B cell (primary cell): ENCODE measurements at places on chromosomes 5 and 9. TPM values are rescaled to one million over a fixed set of nuclear protein-coding genes. Genes with fewer than 3 reads are reported as not detected.

- H3K36me3 ChIP-seq = no peaks in the 10 kb centered on the region
- H3K4me3 ChIP-seq = no peak overlapping the region
- H3K27ac ChIP-seq = no peak overlapping the region
- DNase-seq = no peak
- no peaks in the 10 kb centered on the region for H3K27me3 ChIP-seq
Measured at GRCh38 chr5:168992687-168993086, 308.3 kb downstream of the SLIT3 start.

DNA sequence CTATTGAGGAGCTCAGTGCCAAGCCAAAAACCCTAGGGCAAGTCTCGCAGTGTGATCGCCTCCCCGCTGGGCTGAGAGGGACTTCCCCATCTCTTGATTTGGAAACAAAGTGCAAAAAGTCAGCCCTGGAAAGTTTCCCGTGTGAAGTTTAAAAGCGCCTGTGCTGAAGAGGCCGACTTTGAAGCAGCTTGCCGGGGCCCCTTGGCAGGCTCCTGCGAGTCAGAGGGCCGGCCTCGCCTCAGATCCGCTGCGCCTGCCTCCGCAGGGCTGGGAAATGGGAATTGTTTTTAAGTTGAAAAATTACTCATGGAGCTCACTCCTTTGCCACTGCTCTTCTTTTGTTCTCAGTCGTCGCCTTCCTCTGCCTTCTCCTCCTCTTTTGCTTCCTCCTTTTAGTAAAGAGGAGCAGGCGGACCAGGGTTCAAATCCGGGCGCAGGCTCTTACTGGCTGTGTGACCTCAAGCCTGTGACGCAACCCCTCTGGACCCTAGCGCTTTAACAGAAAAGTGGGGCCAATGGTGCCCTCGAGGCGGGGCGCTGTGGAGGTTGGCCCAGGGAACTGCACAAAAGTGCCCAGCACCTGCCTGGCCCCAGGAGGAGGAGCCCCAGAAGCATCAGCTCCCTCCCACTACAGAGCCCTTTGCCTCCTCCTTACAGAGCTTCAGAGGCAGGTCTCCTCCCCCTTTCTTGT, 14.7 kb upstream of the LHX2 start:
- peaks cover 41% of the 10 kb centered on the region for H3K27me3 ChIP-seq
- H3K27ac ChIP-seq = no peak overlapping the region
- H3K4me3 ChIP-seq = no peak overlapping the region
- peak; percentile 54 for DNase-seq
- H3K4me1 ChIP-seq = peaks cover 42% of the 10 kb centered on the region

DNA sequence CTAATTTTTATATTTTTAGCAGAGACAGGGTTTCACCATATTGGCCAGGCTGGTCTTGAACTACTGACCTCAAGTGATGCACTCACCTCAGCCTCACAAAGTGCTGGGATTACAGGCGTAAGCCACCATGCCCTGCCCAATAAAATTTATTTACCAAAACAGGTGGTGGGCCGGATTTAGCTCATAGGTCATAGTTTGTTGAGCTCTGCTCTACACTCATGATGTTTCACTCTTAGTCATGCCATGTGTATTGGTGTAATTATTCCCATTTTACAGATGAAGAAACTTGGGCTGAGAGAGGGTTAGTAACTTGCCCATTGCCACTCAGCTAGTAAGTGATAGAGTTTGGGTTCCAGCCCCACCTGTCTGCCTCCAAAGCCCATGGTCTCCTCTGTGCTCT, 93.1 kb upstream of the WWC1 start:
- H3K4me3 ChIP-seq = no peak overlapping the region
- H3K27me3 ChIP-seq = no peaks in the 10 kb centered on the region
- no peaks in the 10 kb centered on the region for H3K4me1 ChIP-seq
- H3K27ac ChIP-seq = no peak overlapping the region

- no peaks in the 10 kb centered on the region for H3K27me3 ChIP-seq
- H3K4me3 ChIP-seq = no peak overlapping the region
- no peaks in the 10 kb centered on the region for H3K4me1 ChIP-seq
- no peak overlapping the region for H3K27ac ChIP-seq
Measured at GRCh38 chr5:147321569-147321968, 86.7 kb downstream of the STK32A start.

DNA sequence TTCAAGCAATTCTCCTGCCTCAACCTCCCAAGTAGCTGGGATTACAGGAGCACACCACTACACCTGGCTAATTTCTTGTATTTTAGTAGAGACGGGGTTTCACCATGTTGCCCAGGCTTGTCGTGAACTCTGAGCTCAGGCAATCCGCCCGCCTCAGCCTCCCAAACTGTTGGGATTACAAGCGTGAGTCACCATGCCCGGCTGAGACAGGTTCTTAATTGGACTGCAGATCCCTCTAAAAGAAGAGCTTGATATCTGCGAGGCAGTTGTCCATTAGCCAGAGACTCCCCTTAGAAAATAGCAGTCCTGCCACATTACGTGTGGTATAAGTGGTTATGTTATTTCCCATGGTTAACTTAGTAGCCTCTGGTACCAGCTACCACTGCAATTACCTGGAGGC, 46.6 kb upstream of the NPR3 start:
- H3K27ac ChIP-seq = no peak overlapping the region
- no peak overlapping the region for H3K4me3 ChIP-seq
- H3K4me1 ChIP-seq = no peaks in the 10 kb centered on the region
- H3K36me3 ChIP-seq = no peaks in the 10 kb centered on the region

GRCh38 chr5:88092358-88092757, 176.3 kb downstream of the TMEM161B start:
- H3K27me3 ChIP-seq = no peaks in the 10 kb centered on the region
- no peak overlapping the region for H3K27ac ChIP-seq
- DNase-seq = no peak
- no peaks in the 10 kb centered on the region for H3K36me3 ChIP-seq

- no peak for DNase-seq
- H3K27me3 ChIP-seq = peaks cover 3% of the 10 kb centered on the region
- no peaks in the 10 kb centered on the region for H3K36me3 ChIP-seq
- H3K4me1 ChIP-seq = no peaks in the 10 kb centered on the region
- no peak overlapping the region for H3K4me3 ChIP-seq
- no peak overlapping the region for H3K27ac ChIP-seq
Measured at GRCh38 chr9:34512131-34513078, 10.4 kb downstream of the ENHO start.

DNA sequence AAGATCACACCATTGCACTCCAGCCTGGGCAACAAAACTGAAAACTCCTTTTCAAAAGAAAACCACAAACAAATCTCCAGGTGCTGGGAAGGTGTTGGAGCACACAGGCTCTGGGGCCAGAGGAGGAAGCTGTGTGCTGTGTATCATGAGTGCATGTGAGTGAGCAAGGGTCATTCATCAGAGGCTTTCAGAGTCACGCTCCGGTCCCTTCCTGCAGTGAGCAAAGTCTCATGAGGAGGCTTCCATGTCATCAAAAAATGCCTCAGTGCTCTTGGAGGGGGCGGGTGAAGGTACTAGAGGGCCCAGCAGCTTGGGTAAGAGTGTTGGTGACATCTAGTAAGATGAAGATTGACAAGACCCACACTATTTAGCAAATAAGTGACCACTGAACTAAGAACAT, 48.3 kb upstream of the TESK1 start:
- DNase-seq = no peak
- H3K4me3 ChIP-seq = no peak overlapping the region
- H3K27ac ChIP-seq = no peak overlapping the region
- H3K27me3 ChIP-seq = no peaks in the 10 kb centered on the region

DNA sequence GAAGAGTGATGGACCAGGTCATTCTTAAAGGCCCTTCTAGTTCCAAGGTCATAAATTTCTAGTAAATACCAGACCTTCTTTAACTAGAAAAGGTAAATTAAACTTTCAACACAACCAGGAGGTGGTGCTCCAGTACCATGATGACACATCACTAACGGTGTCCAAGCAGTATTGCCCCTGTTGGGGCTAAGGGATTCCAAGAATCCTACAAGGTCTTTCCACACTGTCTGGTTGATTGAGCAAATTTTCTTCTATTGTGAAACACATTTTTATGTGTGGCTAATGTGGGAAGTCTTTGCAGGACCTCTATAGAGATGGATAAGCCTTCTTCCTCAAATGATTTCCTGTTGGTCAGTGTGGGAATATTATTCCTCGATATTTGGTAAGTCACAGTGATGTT, 459.6 kb upstream of the PAPPA start:
- no peaks in the 10 kb centered on the region for H3K36me3 ChIP-seq
- no peak overlapping the region for H3K4me3 ChIP-seq
- H3K27ac ChIP-seq = no peak overlapping the region
- no peak for DNase-seq
- no peaks in the 10 kb centered on the region for H3K27me3 ChIP-seq
- H3K4me1 ChIP-seq = no peaks in the 10 kb centered on the region

DNA sequence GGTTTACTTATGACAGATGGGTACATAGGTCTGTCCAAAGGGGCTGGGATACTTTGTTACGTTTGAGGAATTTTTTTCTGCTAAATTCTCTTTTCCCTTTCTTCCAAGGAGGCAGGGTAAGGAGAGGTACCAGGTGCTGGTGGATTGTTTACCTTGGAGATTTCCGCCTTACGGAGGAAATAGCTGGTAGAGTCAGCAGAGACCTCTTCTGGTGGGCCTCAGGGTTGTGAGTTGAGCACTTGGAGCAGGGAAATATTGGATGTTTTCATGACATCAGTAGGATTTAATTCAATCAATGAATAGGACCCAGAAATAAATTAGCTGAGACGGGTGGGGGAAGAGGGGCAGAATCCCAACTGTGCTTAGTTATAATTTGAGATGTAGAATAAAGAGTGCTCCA, 60.0 kb upstream of the TAF11L2 start:
- no peaks in the 10 kb centered on the region for H3K36me3 ChIP-seq
- DNase-seq = no peak
- H3K4me1 ChIP-seq = peaks cover 14% of the 10 kb centered on the region
- H3K27me3 ChIP-seq = no peaks in the 10 kb centered on the region

DNA sequence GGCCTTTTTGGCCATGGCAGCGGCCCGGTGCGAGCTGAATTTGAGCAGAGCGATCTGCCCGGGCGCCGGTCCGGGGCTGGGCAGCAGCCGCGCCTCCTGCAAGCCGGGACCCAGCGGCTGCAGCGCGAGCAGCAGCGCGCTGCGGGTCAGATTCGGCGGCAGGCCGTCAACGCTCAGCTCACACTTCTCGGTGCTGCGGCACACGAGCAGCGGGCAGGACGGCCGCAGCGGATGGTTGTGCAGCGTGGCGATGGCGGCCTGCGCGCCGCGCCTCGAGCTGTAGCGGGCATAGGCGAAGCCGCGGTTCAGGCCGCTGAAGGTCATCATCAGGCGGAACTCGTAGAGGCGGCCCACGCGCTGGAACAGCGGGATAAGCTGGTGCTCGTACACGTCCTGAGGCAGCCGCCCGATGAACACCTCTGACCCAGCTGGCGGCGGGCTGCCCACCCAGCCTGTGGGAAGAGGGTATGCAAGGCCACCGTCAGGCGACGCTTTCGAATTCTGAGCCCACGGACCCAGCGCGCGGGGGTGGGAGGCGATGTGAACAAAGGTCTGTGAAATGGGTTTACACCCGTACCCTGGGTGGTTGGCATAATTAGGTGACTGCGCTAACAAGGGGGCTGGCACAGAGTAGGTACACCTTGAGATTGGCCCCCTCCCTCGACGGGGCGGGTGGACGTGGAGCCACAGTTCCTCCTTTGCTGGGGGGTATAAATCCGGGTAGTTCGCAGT, 755 bp downstream of the DND1 start:
- no peak overlapping the region for H3K4me3 ChIP-seq
- no peaks in the 10 kb centered on the region for H3K4me1 ChIP-seq
- peak; percentile 30 for DNase-seq
- no peaks in the 10 kb centered on the region for H3K27me3 ChIP-seq
- H3K36me3 ChIP-seq = no peaks in the 10 kb centered on the region

DNA sequence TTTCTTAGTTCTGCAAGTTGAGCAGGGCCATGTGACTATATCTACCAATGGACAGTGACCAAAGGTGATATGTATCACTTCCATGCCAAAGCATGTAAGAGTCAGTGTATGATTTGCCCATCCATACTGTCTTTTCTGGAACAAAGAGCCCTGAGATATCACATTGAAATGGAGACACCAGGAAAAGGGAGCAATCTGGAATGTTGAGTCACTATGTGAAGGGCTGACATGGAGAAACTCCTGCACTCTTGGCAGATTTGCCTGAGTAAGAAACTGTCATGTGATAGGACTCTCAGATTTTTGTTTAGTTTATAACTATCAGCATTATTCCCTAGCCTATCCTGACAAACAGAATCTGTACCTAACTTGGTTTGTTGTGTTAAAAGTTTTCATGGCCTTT, 29.8 kb upstream of the TMEM161B start:
- no peak overlapping the region for H3K4me3 ChIP-seq
- no peaks in the 10 kb centered on the region for H3K4me1 ChIP-seq
- no peaks in the 10 kb centered on the region for H3K27me3 ChIP-seq
- no peak for DNase-seq

DNA sequence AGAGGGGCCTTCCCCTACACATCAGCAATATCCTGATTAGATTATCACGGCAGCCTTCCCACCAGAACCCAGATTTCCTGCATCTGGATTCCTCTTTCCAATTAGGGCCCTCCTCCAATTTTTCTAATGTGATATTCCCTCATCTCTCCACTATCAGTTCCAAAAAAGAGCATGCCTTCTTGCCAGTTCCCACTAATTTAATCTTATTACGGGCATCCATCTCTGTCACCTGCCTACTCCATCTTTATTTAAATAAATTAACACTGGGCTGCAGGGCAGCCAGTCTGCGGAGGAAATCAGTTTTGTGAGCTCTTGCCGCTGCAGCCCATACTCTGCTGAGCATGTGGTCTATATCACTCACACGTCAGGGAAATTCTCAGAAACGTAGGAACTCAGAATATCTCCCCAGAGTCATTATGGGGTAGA, 16.6 kb upstream of the FBP2 start:
- H3K27me3 ChIP-seq = no peaks in the 10 kb centered on the region
- no peak overlapping the region for H3K4me3 ChIP-seq
- no peaks in the 10 kb centered on the region for H3K36me3 ChIP-seq

DNA sequence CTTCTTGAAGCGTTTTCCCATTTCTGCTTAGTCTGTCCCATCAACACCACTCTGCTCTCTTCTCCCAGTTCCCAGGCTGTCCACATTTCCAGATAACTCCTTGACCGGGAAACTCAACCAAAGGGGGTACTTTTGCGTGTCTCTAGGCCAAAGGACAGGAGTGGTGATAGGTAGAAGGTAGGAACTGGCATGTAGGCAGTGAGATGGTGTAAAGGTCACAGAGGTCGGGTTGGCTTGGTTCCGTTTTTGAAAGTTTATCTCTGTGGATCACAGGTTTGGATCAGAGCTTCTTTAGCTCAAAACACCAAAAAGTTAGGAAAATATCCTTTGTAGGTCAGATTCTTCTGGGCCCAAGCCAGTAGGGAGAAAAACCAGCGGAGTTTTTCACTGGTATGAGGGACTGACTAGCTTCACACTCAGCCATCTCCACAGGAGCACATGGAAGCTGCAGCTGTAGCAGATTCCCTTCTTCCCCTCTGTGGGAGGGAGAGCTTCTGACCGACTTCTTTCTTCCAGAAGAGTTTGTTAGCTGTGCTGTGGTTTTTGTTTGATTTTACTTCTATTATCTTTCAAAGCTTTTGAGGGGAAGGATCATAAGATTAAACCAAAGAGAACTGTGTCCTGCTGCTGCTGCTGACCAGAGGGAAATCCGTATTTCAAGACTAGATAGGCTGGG, 98.4 kb upstream of the DMRT1 start:
- H3K4me1 ChIP-seq = no peaks in the 10 kb centered on the region
- H3K27me3 ChIP-seq = no peaks in the 10 kb centered on the region
- no peaks in the 10 kb centered on the region for H3K36me3 ChIP-seq

RLN1 gene
- total RNA-seq = 1.4 and 2.0 TPM in 2 replicates

ZMAT2 gene
- 55.7 and 55.8 TPM in 2 replicates for total RNA-seq

CNTLN gene
- 0.51 and 0.94 TPM in 2 replicates for total RNA-seq

PCSK5 gene
- 0.10 TPM in 1 of 2 replicates, not detected in the other for total RNA-seq

FBXO10 gene
- 67.3 and 68.0 TPM in 2 replicates for total RNA-seq

DCTN3 gene
- total RNA-seq = 48.2 and 55.3 TPM in 2 replicates

RARS1 gene
- total RNA-seq = 65.4 and 69.4 TPM in 2 replicates

ST8SIA4 gene
- 42.6 and 49.3 TPM in 2 replicates for total RNA-seq
